ENCODE measurements at places on chromosomes 6 and 20.

- no peak for DNase-seq
Observed at GRCh38 chr6:139473731-139474130, 99.3 kb upstream of the CITED2 start.

DNA sequence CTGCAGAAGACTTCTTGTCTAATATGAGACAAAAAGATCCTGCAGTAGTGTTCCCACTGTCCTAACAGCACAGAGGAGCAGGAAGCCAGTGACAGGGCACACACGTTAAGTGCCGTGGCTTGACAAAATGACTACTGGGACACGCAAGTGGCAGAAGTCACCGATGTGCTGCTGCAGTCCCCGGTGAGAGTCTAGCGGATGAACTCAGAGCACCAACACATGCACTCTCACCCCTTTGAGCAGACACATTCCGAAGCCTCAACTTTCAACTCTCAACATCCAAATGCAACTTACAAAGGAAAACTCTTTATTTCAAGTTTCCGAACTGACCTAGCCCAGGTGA is 898 bp downstream of the LAMA4 start:
- DNase-seq: no peak

DNA sequence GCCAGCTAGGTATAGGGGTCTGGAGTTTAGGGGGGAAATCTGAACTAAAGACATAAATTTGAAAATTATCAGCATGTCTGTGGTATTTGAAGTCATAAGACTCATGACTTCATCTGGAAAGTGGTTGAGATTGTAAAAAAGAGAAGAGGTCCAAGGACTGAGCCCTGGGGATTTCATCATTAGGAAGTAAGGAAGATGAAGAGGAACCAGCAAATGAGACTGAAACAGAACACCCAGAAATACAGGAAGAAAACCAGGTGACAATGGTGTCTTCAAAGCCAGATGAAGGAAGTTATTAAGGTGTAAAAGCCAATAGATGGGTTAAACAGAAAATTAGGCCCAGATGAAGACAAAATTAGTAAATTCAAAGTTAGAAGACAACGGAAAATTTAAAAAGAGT is 49.1 kb upstream of the UBR2 start:
- DNase-seq: no peak

DNA sequence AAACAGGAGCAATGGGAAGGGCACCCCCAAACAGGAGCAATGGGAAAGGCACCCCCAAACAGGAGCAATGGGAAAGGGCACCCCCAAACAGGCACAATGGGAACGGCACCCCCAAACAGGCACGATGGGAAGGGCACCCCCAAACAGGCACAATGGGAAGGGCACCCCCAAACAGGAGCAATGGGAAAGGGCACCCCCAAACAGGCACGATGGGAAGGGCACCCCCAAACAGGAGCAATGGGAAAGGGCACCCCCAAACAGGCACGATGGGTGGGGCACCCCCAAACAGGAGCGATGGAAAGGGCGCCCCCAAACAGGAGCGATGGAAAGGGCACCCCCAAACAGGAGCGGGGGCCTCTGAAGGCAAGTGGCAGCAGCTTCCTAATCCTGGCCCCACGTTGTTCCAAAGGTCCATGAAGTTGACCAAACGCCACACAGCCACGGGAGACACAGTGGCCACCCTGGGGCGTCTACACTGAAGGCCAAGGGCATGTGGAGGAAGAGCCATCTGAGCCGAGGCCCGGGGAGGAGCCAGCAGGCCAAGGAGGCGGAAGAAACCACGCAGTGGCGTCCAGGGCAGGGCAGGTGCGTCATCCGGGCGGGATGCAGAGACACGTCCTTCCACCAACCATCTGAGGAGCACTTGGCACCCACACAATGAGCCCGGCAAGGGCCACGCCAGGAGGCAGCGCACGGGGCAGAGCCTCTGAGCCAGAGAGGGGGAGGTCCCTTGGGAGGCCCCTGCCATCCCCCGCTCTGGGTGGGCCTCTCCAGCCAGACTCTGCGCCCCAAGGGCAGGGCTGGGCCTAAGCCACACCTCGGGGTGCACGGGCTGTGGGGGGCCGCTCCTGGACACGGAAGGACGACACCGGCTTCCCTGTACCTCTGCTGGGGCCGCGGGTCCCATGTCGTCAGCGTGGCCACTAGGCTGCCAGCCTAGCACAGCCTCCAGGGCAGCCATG is 21.5 kb upstream of the NTSR1 start:
- DNase-seq: no peak

- DNase-seq: no peak
Observed at GRCh38 chr6:109261811-109262210, 120.5 kb downstream of the CD164 start.

- no peak for DNase-seq
Observed at GRCh38 chr6:109013656-109014305, 80.9 kb downstream of the SESN1 start.

DNA sequence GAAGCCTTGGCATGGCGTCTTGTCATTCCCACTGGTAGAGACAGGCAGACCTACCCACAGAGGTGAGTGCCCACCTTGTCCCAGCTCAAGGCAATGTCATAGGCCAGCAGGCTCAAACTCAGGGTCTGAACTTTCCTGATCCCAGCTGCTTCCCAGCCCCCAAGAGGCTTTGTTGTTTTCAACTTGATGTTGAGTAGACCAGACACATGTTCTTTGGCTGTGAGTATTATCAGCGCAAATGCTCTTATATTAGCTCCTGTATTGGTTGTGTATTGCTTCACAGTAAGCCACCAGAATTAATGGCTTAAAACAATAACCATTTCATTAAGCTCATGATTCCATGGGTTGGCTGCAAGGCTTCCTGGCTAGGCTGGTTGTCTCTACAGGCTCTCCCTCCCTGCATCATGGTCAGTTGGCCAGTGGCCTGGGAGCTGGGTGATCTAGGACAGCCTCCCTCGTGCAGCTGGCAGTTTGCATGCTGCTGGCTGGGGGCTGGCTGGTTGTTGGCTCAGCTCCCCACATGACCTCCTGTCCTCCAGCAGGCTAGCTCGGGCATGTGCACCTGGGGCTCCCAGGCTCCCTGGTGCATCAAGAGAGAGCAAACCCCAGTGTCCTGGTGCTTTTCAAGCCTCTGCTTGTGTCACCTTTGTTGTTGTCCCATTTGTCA is 21.6 kb downstream of the TOX2 start:
- no peak for DNase-seq

DNA sequence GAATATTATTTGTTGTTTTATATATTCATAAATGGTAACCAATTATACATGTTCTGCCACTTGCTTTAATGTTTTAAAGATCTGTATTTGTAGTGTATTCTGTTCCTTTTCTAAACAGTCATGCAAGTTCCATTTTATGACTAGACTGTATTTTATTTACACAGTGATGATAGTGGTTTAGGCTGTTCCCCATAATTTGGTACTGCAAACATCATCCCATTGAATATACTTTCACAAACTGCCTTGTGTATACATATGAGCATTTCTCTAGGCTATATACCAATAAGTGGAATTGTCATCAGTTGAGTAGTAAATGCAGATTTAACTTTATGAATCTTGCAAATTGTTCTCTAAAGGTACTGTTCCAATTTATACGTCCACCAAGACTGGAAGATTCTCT is 738.0 kb downstream of the EPHA7 start:
- DNase-seq: no peak

DNA sequence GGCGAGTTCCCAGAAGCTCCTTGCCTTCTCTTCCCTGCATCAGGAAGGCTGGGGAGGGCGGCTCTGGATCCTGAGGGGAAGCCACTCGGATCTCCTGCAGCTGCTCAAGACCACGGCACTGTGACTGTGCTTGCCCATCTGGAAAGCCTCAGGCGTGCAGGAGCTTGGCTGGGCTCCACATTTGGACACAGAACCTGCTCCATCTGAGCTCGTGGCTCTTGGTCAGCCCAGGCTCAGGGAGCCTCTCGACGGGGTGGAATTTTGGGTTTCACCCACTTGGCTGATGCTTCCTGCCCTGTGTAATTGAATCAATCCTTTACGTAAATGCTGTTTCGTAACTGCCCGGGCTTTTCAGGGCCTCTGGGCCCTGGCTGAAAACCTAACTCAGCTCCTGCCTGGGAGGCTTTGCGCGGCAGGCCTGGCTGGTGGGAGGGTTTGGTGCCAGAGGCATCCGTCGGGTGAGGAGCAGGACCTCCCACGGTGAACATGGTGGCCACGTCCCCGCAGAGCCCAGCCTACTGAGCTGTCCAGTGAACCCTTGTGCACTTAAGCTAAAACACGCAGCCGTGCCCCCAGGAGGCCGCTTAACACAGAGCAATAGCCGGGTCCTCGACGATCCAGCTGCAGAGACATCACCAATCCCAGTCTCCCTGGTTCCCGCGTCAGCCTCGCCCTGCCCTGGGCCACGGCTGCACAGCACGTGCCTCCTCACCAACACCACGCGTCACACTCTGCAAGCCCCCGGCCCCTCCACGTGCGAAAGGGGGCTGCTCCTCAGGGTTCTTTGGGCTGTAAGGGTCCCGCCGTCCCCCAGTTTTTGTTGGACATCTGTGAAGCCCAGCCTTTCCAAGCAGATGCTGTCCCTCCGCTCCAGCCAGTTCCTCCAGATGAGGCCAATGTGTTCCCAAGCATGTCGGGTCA is 241.0 kb downstream of the DLL1 start:
- DNase-seq: no peak

GRCh38 chr6:97198046-97198565 is 84.9 kb downstream of the MMS22L start:
- no peak for DNase-seq

DNA sequence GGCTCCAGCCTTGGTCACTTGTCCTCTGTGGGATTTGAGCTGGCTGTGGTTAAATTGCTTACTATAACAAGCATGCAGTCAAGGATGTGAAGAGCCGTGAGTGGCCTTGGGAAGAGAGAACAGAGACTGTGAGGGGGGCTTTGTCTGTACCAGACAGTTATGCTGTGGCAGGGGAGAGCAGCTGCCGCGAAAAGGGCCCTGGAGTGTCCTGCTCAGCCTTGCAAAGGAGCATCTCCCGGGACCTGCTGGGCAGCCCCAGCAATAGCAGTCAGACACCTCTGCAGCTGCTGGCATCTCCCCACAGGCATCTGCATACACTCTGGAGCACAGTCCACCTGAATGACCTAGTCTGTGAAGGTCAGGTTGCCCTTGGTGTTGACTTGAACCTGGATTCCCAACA is 6.3 kb downstream of the EBF4 start:
- DNase-seq: no peak

DNA sequence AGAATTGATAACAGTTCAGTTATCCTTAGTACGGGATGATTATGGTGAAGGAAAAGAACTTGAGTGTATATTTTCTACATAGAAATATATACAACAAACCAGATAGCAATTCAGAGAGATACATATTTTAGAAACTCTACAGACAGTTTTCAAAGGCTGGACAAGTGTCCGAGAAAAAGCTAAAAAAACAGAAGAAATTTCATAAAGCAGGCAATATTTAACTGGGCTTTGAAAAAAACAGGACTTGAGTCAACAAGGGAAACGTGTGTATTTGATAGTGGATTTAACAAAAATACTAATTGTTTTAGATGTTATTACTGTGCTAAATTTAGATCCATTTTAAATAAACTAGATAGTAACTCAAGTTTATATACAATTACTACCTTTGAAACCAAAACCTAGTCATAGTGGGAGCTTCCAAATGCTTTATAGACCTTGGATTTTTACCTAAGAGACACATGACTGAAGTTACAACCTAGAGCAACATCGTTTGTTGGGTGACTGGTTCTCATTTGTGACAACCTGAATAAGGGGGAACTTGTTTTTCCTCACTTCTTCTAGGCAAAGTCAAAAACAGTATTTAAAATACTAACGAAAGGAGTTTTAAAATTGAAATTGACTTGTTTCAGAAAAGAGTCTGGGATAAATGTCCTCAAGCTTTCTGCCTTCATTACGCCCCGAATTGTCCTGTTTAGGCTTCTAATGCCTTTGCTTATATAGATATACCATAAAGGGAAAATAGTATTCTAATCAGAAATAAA is 116.7 kb upstream of the PRSS16 start:
- no peak for DNase-seq

- no peak for DNase-seq
Observed at GRCh38 chr6:41594326-41594725, 43.9 kb upstream of the MDFI start.

DNA sequence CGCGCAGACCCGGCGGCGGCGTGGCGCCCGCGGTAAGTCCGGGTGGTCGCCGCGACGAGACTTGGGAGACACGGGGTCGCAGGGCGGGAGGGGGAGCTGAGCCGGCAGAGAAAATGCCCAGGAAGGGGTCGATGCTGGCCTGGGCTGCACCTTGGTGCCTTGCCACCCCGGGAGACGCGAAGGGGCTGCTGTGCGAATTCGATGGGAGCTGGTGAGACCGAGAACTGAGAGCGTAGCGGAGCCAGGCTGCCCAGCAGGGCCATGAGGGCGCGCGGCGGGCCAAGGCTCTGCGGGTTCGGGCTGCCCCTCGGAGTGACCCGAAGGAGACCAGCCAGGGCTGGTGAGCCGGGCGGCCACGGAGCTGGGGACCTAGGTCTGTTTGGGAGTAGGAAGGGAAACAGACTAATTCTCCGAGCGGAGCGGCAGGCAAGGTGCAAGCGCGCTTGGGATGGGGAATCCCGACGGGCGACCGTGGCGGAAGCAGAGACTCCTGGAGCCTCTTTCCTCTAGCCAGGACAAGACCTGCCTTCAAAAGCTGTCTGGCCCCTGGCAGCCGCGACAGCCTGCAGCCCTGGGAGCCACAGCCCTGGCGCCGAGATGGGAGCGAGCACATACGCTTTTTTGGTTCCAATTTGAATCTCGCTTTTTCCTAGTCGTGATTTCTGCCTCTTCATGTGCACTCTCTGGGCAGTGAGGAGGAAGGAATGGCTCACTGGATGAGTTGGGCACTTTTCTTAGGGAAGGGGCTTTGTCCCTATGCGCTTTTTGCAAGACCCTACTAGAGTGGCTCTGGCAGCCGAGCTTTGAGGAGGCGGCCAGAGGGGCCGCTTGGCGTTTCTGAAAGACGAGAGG is 691 bp downstream of the SYNDIG1 start:
- no peak for DNase-seq

DNA sequence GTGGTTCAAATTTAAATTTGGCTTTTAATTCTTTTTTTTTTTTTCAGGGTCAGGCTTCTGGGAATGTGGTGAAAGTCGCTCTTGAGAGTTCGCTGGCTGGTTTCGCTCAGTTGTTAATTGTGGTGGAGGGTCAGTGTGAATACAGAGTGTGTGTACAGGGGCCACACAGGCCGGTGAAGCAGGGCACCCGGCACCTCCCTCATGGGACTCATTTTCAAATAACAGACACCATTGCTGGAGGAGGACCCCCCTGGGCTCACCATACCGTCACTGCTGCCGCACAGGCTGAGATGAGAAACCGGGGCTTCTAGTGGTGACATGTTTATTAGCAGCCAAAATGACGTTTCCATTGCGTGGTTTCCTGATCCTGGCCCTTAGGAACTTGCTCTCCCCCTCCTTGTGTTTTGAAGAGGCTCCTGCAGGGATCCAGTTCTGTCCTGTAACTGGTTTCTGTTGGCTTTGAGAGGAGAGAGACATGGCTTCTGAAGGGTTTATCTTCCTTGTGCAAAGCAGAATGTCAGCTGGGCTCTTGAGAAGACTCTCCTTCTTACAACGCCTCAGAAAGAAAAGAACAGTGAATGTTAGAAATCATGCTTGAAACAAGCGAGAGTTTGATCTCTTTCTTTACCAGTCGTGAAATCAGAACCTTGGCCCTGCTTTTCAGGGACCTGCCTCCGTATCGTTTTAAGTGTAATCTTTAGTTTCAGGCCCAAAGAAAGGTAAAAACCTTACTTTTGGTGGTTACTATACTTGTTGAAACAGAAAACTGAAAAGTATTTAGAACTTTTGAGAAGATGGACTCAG is 37.8 kb downstream of the DUSP22 start:
- DNase-seq: no peak
